DMS153 (cell line): ENCODE measurements at places on chromosomes 1 and 21.
A peak's percentile ranks its signal among the peaks of the same experiment; 100 is the strongest.

DNA sequence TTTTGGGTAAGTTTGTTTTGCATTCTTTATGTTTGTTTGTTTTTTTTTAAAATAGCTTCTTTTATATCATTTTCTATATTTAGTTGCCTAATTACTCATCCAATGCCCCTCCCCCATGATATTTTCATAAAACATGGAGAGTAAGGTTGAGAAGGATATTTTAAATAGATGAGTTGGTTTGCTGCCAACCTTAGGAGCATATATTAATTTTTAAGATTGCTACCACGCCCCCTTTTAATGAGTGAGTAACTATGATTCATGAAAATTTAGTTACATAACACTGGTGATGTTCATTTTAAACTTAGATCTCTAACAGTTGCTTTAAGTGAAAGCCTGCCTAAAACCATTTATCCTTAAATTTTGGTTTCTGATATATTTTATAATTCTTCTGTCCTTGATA is 18.7 kb downstream of the TMEM50A start:
- no peak for DNase-seq

DNA sequence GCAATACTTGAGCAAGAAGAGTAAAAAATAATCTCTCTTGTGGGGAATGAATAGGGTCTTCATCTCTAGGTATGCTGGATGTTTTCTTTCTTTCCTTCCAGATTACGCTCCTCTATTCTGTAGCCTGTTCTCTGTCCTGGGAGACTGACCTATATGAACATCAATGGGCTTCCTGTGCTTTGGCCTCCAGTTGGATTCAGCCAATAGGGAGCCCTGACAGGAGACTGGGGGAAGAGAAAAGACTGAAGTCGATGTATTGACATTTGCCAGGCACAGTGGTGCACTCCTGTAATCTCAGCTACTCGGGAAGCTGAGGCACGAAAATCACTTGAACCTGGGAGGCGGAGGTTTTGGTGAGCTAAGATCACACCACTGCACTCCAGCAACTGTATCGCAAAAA is 17.6 kb downstream of the SEMA6C start:
- no peak for DNase-seq

DNA sequence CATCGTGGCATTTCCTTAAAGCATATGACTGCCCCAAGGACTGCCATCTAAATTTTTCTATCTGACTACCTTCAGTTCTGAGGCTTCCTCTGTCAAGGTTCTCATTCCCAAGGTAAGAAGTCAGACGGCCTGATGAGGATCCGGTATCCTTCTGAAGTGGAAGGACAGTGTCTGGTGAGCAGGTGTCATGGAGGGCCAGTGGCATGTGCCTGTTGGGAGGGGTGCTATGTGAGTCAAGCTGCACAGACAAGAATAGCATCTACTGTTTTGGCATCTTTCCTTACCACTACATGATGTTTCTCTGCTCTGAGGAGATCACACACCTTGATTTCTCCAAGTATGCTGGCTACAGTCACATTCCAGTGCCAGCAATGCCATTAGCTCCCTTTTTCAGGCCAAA is 99.6 kb upstream of the RGS1 start:
- no peak for DNase-seq

DNA sequence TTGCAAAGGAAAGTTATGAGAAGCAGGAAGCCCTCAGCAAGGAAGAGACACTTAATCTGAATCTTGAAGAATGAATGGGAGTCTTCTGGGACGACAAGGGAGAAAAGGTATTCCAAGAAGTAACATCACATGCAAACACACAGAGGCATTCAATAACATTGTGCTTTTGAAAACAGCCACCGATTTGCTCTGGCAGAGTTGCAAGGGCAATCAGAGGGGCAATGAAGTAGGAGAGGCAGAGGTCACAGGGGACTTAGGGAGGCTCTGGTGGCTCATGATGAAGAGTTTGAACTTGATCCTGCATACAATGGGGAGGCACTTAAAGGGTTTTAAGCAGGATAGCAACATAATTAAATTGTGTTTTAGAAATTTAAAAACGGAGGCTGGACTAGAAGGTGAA is 107.7 kb downstream of the DDX20 start:
- no peak for DNase-seq

- no peak for DNase-seq
Observed at GRCh38 chr1:21184276-21184675, 7.6 kb upstream of the EIF4G3 start.

- DNase-seq, result no peak
Observed at GRCh38 chr21:41095983-41096382, 72.0 kb upstream of the BACE2 start.

DNA sequence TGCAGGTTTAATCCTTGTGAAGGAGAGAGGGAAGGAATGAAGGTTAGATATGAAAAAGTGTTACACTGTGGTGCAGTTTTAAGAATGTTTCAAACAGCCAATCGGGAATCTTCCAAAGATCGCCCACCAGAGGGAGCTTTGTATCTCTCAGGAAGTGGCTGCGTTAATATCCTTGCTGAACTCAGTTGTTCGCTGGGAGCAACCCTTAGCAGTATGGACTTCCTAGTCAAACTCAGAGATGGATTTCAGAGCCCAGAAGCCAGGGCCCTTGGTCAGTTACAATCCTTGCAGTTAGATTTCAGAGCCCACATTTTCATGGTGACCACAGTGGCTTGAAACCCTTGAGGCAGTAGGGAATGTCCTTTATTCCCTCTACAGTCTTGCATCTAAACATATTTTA is 136.2 kb downstream of the NTNG1 start:
- no peak for DNase-seq

DNA sequence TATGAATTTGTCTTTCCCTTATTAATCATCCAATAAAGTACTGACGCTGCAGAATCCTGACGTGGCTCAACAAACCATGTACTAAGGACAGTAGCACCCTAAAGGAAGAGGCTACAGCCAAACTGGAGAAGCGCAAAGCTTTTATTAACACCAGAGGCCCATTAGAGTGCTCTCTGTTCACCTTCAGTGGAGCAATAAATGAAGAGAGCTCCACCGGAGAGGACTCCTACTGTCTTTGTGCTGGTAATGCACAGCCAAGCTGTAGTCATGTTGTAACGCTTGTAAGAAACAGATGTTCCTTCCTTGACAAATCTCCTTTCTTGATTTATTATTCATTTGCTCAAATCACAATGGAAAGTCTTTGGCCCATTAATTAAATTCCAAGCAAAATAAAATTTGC is 220.7 kb upstream of the RRP15 start:
- no peak for DNase-seq

GRCh38 chr1:246157516-246157915 is 349.6 kb downstream of the SMYD3 start:
- DNase-seq, result no peak

DNA sequence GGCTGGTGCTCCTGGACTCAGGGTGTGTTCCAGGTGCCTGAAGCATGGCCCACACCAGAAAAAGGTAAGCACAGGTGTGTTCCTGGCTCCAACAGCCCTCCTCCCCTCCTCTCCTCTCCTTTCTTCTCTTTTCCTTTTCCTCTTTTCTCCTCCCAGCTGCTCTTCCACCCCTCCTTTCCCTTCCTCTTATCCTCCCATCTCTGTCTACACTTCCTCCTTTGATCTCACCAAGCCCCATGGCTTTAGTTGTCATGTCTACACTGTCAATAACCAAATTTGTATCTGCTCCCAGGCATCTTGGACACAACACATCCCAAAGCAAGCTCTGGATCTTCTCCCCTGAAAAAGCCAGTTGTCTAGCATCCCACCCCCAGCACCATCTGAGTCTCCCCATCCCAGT is 56.7 kb upstream of the LAPTM5 start:
- no peak for DNase-seq

- no peak for DNase-seq
Observed at GRCh38 chr1:29454616-29455380, 218.5 kb downstream of the PTPRU start.

GRCh38 chr1:19429611-19430010 is 55.7 kb downstream of the CAPZB start:
- DNase-seq, result peak; percentile 29

DNA sequence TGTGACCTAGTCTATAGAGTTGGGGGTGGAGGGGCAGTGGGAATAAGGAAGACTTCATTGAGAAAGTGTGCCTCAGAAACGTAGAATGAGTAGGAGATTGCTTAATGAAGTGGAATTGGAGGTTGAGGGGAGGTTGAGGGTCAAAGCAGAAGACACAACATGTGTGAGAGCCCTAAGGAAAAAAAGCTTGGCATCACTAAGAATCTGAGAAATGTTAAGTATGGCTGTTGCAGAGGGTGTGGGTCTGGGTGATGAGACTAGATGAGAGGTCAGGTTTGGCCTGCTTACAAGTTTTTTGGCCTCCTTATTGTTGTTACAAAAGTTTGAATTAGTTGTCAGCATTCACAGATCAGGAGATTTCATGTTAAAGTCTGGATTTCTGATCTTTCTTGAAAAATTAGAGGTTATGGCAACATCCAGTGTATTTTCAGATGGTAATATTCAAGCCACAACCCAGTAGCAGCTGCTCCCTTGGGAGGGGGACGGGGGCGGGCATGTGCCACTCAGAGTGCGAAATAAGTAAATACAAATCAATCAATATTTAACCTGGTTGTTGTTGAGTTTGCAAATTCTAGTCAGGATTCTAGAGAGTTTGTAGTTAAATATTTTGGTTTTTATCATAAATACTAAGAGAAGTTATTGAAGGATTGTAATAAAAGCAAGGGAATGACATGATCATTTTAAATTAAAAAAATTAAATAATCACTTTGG is 4.3 kb downstream of the MAN1A2 start:
- DNase-seq, result no peak

GRCh38 chr1:212640223-212640878 is 31.8 kb downstream of the ATF3 start:
- DNase-seq, result no peak

- DNase-seq, result peak; percentile 84
Observed at GRCh38 chr1:225973158-225973557, 26.0 kb downstream of the SDE2 start.

- no peak for DNase-seq
Observed at GRCh38 chr1:215833941-215834729, 267.0 kb downstream of the KCTD3 start.

- DNase-seq, result no peak
Observed at GRCh38 chr1:147072482-147073432, 99.5 kb downstream of the PRKAB2 start.

- no peak for DNase-seq
Observed at GRCh38 chr1:148308832-148309458, 156.9 kb upstream of the NBPF11 start.

DNA sequence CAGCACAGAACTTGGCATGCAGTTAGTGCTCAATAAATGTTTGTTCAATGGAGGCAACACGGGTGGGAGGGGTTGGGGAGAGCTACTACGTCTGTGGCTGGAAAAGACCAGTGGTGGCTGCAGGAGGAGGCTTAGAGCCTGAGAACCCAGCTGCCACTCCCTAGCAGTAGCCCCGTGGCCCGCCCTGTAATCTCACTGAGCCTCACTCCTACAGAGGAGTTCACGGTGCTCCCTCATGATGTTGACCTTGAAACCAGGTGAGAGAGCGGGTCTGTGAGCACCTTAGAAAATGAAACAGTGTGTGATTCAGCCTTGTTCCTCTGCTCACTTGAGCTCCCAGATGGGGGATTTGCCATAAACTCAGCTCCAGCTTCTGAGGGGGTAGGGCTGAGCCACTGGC is 299.6 kb downstream of the NPHP4 start:
- DNase-seq, result no peak

DNA sequence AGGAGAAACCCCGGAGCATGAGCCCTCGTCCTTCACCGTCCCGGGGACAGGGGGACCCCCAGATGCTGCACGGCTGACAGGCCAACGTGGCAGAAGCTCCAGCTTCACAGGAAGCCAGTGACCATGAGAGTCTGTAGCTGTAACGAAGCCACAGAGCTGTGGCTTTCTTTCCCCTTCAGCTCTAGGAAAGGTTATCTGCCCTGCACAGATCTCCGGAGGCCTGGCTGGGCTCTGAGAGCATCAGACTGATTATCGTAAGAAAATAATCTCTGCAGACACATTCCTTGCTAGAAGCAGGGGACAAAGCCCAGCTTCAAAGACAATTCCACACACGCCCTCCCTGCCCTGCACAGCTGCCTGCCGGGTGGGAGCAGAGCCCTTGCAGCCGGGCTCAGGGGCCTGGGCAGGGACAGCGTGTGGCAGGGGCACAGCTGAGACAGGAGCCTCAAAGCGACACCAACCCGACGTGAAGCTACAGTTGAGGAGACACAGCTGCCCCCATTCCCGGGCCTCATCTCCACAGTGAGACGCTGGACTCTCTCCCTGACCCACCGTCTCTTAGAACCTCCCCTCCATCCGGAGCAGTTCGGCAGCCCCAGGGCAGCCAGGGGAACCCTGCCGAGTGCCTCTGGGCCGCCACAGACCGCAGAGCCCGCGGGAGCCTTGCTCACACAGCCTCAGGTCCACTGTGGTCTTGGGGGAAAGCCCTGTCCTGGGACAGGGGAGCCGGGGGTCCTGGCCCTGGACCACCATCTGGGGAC is 30.6 kb downstream of the POFUT2 start:
- no peak for DNase-seq

DNA sequence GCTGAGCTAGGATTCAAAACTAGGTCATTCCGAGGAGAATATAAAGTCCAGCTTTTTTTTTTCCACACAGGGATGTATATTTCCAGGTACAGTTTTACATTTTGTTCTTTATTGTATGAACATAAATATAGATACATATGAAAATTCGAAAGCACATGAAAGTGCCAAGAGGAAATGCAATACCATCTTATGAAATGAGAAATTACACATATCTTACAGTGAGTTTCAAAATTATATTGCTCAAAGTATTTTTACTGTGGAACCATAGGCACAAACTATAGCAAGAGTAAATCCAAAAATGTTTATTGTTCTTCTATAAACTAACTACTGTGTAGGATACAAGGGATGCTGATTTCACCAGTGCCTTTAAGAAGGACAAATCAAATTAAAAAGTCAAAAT is 39.0 kb downstream of the PTPRC start:
- DNase-seq, result no peak

DNA sequence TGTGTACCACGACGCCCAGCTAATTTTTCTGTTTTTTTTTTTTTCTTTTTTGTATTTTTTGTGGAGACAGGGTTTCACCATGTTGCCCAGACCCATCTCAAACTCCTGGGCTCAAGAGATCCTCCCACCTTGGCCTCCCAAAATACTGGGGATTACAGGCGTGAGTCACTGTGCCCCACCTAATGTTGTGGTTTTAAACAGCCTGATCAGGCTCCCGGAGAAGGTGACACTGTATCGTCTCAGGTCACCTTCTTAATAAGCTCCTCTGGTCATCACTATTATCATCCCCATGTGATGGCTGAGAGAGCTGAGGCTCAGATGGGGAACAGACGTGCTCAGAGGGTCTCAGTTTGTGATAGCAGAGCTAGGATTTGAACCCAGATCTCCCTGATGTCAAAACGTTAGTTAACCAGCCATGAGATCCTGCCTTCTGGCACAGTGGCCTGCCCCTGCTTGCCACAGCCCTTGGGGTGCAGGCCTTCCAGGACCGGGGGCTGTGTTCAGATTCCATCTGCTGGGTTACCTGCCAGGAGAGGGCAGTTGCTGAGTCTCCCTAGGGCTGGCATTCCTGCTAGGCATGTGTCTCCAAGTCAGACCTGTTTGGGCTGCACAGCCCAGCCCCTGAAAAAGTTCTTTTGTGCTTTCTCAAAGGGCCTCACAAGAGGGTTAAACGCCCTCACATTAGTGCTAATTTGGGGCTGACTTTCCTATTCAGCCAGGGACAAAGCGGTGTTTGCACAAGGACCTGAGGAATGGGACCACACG is 32.7 kb upstream of the GRHL3 start:
- no peak for DNase-seq
